ENCODE measurements at places on chromosomes 5 and 9.

DNA sequence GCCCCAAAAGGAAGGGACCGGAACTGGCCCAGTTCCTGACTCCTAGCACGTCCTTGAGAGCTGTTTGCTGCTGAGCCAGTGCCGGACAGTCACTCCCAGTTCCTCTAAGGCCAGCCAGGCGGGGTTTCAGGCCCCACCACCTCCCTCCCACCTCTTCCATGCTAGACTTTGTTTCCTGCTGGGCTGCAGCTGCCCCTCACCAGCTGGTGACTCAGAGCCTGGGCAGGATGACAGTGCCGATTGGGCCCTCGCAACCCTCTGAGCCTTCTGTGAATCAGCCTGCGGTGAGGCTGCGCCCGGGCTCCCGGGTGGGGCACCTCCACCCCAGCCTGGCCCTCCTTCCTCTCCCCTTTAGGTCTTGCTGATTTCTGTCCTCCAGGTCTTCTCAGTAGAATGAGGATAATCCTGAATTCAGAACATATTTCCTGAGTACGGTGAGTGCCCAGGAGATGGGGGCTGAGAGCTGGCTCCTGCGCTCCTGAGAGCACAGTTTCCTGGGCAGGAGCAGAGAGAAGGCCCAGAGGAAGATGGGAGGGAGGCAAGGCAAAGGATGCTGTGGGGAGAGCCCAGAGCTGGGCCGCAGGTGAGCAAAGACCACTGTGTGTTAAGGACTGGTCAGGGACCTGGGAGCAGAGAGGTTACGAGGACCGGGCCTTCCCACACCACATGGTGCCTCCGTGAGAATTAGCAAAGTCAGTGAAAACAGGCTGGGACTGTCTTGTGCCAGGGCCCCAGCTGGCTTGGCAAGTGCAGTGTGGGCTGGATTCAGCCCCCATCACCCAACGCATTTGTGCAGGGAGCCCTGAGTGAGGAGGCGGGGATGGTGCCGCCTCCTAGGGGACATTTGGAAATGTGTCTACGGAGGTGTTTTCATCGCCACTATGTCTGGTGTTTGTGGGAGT, 32.9 kb upstream of the STXBP1 start:
- peak; percentile 80 for DNase-seq

GRCh38 chr5:148685520-148686134, 31.3 kb upstream of the HTR4 start:
- no peak for DNase-seq

DNA sequence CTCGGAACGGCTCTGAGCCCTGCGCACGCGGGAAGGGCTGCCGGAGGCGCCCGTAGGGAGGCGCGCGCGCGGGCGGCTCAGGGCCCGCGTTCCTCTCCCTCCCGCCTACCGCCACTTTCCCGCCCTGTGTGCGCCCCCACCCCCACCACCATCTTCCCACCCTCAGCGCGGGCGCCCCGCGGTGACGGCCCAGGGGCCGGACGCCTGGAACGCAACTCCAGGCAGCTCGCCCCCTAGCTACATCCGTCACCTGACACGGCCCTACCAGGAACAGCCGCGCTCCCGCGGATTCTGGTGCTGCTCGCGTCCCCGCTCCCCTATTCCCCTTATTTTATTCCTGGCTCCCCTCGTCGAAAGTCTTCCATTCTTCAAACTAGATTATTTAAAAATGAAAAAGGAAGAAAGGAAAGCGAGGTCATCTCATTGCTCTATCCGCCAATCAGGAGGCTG, at the start of gene CDKN2B-AS1:
TSS of gene CDKN2B-AS1 (plus strand) at position 236 of the 450 bp plus-strand sequence.
- DNase-seq, result no peak

DNA sequence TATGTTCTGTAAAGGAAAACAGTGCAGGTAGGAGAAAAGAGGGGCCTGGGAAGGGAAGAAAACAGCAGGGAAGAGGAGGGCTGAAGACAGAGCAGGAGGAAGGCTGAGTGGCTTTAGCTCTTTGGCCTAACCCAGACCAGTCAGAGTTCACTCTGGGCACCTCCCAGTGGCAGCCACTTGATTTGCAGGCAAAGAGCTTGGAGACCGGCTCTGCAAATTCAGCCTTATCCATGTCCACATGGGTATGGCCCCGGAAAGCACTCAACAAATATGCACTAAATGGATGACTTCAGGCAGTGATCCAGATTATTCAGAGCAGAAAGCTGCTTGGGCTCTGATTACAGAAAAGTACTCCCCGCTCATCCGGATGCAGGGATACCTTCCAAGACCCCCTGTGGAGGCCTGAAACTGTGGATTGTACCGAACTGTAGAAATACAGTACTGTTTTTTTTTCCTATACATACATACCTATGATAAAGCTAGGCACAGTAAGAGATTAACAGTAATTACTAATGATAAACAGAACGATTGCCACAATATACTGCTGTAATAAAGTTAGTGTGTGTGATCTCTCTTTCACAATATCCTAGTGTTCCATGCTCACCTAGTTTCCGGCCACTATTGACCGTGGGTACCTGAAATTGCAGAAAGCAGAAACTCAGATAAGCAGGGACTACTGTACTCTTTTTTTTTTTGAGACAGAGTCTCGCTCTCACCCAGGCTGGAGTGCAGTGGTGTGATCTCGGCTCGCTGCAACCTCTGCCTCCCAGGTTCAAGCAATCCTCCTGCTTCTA, 4.6 kb upstream of the RNU6ATAC start:
- DNase-seq, result no peak

- no peak for DNase-seq
Measured at GRCh38 chr9:90029996-90030395, 425.2 kb downstream of the GADD45G start.

GRCh38 chr5:6423327-6424109, 25.1 kb upstream of the UBE2QL1 start:
- DNase-seq, result no peak

GRCh38 chr5:34695275-34696027, 39.3 kb downstream of the RAI14 start:
- no peak for DNase-seq

DNA sequence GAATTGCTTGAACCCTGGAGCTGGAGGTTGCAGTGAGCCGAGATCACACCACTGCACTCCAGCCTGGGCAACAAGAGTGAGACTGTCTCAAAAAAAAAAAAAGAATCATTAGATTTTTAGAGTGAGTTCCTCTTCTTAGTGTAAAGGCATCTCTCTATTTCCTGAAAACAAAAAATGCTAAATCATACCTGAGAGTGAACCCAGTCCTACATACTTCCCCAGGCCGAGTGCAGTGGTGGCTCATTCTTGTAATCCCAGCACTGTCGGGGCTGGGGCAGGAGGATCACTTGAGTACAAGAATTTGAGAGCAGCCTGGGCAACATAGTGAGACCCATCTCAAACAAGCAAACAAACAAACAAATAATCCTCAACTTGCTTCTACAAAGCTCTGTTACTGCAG, 38.2 kb upstream of the LPAR1 start:
- DNase-seq, result no peak

GRCh38 chr5:125974679-125975078, 448.5 kb upstream of the GRAMD2B start:
- DNase-seq, result no peak

- DNase-seq, result no peak
Measured at GRCh38 chr9:123450996-123451395, 95.0 kb downstream of the CRB2 start.

- DNase-seq, result no peak
Measured at GRCh38 chr9:76652894-76653293, 111.3 kb upstream of the PCA3 start.

DNA sequence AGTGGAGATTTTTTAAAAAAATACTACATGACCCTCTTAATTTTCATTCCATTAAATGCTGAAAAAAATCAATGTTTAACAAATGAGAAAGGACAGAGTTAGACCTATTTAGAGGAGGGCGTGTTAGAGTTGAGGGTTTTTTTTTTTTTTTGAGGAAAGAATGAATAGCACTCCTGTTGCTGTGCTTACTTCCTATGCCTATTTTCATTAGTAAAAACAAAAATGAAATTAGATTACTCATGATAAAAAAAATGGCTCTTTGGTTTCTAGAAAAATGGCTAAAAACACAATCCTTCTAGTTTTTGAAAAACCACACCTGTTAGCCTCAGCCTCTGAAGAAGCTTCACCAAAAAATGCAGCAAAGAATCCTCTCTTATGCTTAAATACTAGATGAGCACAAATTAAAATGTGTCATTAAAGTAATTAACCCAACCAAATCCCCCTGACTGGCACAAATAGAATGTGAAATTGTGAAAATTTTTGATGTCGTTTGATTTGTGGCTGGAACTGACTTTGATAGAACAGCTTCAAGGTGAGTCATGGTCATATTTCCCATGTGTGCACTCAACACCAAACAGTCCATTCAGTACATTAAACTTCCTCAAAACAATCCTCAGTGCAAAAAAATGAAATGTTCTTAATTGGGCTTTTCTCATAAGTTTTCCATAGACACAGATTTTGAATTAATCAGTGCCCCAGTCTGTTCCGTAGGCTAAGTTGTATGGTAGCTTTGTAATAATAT, 98.0 kb downstream of the MACIR start:
- no peak for DNase-seq

- no peak for DNase-seq
Measured at GRCh38 chr5:76234665-76235064, 151.5 kb downstream of the SV2C start.

DNA sequence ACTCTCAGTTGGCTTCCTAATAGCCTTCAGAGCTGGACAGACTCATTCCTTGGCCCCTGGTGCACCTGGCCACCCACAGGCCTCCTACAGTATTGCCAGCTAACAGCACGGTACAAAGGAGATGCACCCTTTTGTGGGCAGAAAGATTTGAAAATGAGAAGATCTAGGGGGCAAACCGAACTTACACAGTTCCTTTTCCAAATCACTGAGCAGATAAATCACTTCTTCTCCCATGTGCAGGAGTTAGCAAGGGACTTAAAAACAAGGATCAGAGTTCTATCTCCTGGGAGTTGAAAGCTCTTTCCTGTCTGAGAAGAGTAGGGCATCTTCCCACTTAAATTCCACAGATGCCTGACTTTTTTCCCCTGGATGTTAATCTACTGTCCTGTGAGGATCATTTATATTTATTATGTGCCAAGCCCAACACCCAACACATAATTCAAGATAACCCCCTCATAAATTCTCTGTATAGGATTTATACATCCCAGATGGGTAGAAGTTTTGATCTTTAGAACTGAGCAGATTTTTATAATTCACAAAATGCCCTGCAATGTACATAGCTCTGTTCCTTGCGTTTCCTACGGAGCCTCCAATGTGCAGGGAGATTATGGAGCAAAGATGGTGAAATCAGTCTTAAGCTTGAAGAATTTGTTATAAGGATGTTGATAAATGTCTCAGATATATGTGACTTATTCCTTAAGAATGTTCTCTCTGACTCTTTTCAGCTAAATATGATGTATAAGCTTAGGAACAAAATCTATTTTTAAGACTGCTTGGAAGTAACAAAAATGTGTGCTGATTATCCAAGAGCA, 207.2 kb upstream of the DAPK1 start:
- DNase-seq, result no peak

DNA sequence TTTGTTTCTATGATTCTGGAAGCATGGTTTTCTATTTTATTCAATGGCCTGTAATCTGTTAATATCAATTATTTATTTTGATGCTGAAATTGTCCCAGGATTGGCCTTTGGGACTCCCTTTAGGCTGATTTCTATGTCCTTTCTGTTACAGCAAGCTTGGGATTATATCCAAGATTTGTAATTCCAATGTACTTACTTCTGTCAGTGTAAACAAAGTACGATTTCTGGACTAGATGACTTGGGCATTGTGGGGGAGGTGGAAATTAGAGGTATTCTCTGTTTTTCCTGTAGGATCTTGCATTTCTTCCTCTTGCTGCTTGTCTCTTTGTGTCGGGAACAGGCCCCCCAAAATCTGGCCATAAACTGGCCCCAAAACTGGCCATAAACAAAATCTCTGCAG, 3.7 kb downstream of the PCDHGA12 start:
- DNase-seq, result no peak

Data from CMK (cell line).